GM10248 (cell line): ENCODE measurements at places on chromosomes 3 and 15.

- no peak for DNase-seq
Observed at GRCh38 chr3:167700926-167701325, 33.8 kb downstream of the PDCD10 start.

GRCh38 chr15:93121107-93121506, 32.1 kb upstream of the RGMA start:
- DNase-seq = no peak

GRCh38 chr15:57054204-57054750, 135.8 kb downstream of the TCF12 start:
- DNase-seq = no peak

DNA sequence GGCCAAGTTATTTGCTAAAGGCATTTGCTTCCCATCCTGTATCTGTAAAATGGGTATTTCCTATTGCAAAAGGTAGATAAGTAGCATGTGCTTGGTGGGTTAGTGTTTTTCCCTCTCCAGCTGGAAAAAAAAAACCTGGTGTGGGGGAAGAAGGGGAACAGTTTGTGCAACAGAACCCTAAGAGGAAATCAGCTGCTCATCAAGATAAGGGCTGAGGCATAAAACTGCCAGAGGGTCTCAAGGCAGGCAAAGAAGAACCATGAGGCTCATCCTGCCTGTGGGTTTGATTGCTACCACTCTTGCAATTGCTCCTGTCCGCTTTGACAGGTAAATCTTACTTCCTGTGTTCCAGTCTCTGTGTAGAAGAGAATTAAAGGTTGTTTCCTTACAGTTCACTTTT, at the start of gene CPA3:
Gene CPA3, plus strand, starts transcription at position 248 of the 400 bp plus-strand sequence. Its CDS starts 12 bp downstream, at position 260.
- no peak for DNase-seq
